ENCODE measurements at places on chromosomes 6 and 20.

DNA sequence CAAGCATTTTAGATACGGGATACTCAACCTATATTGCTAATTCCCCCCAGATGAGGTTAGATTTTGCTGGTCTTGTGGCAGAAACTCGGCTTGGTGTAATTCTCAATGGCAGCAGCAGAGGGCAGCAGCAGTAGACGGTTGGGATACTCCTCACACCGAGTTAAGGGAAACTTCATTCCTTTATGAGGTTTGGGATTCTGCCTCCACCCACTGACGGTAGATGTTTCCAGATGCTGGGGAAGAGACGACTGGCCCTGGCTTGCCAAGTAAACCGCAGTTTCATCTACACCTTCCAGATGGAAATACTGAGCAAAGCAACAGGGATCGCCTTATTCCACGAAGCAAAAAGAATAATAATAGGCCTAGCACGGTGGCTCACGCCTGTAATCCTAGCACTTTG lies 8.2 kb upstream of the TBC1D7 start:
- DNase-seq, result peak; percentile 91

GRCh38 chr6:112100561-112100960 lies 13.2 kb downstream of the FAM229B start:
- no peak for DNase-seq

GRCh38 chr6:125987026-125987617 lies 782 bp downstream of the TRMT11 start:
- no peak for DNase-seq

GRCh38 chr6:129667621-129668020 lies 42.4 kb downstream of the ARHGAP18 start:
- peak; percentile 42 for DNase-seq

DNA sequence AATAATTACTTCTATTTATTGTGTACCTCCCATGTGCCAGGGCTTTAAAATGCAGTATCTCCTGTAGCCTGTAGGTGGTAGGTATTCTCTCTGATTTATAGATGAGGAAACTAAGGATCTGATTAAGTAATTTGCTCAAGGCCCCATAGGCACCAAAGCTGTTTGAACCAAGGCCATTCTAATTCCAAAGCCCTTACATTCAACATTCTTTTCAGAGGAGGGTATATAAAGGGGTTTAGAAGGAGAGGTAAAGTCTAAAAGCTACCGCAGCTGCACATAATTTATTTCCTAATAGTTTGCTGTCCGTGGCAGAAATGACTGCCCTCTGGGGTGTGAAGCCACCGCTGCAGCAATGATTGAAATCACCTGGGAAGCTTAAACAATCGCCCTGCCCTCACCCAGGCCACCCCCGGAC lies 95.0 kb upstream of the FAM8A1 start:
- DNase-seq, result peak; percentile 20

GRCh38 chr6:139482287-139482686 lies 107.8 kb upstream of the CITED2 start:
- DNase-seq, result no peak

DNA sequence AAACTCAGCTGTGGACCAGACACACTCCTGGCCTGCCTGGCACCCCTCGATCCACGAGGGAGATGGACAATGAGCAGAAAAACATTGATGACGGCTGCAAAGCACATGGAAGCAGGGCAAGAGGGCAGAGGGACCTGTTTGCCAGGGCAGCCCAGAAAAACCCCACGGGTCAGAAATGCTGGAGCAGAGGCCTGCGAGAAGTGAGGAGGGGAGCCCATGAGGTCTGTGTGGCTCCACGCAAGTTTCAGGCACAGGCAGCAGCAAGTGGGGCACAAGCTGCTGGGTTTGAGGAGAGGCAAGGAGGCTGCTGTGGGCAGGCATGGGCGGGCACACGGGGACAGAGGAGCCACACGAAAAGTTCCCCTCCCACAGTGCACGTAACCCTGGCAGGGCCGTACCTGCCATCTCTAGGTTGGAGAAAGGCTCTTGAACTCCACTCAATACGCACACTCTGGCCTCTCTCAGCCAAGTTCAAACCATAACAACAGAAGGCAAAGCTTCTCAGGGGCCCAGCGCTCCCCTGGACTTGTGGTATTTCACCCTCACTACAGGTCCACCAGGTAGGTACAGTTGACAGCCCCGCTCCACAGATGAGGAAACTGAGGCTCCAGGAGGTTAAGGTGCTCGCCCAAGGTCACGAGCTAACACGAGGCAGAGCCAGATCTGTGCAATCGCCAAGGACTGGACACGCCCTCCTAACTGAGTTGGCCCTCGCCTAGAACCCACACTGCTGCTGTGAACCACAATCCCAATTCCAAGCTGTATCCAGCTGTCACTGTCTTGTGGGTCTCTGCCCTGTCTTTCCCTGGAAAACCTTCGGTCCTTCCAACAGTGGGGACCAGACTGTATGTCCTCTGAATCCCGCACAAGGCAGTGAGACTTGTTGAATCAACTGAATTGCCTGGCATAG lies 108.2 kb downstream of the NOL4L start:
- no peak for DNase-seq

- no peak for DNase-seq
Observed at GRCh38 chr20:2195614-2196013, 94.0 kb downstream of the STK35 start.

- DNase-seq, result no peak
Observed at GRCh38 chr20:10478205-10478604, 43.1 kb downstream of the SLX4IP start.

- DNase-seq, result no peak
Observed at GRCh38 chr6:21780141-21780540, 186.6 kb downstream of the SOX4 start.

GRCh38 chr6:37205997-37206340 lies 36.0 kb downstream of the PIM1 start:
- DNase-seq, result no peak

DNA sequence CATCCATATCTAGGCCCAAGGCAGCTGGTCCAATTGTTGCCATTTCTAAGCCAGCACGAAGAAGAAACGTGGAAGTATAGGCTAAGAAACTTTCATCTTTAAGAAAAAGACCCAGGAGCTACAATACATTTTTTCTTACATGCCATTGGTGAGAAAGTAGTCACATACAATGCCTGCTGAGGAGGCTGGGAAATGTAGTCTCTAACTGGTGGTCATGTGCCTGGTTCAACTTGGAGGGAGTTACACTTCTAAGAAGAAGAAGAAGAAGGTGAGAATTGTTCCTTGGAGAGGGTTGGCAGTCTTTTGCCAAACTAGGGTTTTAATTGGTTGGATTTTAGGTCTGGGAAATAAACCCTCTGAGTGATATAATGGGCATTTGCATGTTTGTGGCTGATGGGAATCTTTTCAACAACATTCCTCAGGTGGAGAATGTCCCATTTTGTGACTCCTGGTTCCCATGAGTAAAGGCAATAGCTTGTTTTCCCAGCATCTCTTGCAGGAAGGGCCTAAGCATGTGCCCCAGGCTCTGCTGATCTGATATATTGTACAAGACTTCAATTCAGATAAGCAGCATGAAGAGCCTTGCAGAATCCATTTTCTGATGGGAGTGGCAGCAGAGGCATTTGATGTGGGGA lies 47.0 kb upstream of the PREP start:
- peak; percentile 76 for DNase-seq

DNA sequence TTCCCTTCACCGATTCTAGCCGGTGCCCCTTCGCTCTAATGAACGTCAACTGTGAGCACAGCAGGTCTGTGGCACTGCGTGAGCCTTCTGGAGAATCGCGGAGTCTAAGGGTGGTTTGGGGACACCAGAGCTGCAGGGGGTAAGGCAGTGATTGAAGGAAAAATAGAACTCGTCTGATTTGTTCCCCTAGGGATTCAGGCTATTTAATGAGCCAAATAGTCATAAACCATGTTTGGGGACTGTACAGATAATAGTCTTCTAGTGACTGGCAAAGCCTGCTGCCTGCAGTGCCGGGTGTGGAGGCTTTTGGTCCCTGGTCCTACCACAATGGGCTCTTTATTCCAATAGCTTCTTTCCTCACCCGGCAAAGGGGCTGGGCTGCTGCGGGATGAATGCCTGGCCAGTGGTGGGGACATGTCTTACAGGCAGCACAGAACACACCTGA lies 11.1 kb upstream of the NTSR1 start:
- no peak for DNase-seq

GRCh38 chr6:157605484-157605883 lies 217.6 kb upstream of the SNX9 start:
- DNase-seq, result no peak

DNA sequence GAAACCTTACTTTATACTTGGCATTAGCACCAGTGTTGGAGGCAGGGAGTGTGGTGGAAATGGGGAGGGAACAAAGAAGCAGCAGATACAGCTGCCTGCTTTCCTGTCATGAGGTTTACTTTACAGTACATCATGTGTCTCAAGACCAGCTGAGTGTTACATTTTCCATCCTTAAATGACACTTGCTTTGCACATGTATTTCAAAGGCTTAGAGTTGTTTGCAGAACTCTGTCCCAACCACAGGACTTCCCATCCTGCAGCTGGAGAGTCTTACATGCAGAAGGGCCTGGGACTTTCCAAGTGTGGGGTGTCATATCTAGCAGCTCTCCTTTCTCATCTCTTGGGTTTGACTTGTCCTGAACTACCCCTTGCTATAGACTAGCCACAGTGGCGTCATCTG lies 395.9 kb downstream of the DHX35 start:
- no peak for DNase-seq

GRCh38 chr6:90534337-90535025 lies 52.4 kb downstream of the MAP3K7 start:
- no peak for DNase-seq

- DNase-seq, result peak; percentile 8
Observed at GRCh38 chr6:9647599-9647998, 767.3 kb downstream of the TFAP2A start.

- DNase-seq, result no peak
Observed at GRCh38 chr6:3617681-3618311, 133.7 kb downstream of the PXDC1 start.

GRCh38 chr6:42877695-42878094 lies 1.7 kb upstream of the RPL7L1 start:
- DNase-seq, result no peak

DNA sequence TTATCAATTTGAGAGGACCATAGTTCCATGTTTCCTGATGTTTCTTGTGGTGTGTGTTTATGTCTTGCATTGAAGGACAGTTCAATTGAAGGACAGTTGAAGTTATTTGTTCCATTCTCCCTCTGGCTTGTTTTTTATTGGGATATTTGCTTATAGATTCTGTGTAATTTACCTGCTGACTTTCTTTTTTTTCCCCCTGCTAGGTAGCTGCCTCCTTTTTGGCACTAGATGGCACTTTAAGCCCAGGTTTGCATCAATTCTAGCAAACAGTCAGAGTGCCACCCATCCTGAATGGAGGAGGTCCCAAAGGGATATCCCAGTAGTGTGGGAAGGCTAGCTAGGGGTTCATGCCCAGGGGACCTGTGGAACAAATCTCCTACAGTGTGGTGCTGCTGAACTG lies 78.1 kb downstream of the CFAP61 start:
- DNase-seq, result peak; percentile 4

DNA sequence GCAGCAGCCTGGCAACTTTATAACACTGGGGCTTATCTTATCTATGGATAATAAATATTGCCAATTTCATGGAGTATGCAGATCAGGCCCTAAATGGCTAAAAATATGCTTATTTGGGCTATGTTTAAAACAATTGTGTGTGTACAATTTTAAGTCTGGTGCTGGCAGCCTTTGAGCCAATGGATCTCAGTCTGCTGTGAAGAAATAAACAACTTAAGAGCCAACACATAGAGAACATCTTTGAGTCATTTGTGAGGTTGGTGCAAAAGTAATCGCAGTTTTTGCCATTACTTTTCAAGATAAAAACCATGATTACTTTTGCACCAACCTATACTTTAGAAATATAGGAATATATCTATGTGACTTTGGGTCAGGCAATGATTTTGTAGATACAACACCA lies 129.1 kb upstream of the CARMIL1 start:
- DNase-seq, result no peak

DNA sequence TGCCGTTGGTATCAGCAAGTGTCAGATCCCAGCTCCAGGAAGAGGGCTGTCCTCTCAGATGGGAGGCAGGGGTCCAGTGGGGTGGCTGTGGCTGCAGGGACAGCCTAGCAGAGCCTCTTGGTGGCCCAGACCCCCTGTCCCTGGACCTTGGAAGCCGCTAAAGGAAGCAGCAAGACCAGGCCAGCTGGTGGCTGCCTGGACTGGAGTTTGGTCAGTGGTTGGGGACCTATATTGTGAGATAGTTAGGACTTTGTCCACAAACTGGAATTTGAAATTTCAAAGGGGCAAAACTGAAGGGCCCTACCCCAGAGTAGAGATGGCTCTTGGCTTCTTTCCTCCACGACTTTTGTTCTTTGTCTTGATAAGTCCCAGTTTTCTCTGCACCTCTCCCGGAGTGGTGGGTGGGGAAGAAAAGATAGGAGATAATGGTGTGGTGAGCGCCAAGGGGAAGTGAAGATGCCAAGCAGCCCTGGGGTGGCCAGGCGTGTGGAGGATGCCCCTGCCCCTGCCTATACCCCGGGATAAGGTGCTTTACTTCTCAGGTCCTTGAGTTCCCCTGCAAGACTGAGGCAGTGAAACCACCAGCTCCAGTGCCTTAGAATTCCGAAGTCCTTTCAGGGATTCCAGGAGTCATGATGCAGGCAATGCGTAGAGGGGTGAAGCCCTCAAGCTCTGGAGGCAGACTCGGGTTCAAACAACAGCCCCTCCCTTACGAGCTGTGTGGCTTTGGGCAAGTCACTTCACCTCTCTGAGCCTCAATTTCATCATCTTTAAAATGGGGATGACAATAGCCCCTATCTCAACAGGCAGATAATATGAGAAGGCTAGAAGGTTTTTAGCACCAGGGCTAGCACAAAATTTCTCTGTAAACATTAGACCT lies 40.2 kb downstream of the HNF4A start:
- DNase-seq, result no peak

DNA sequence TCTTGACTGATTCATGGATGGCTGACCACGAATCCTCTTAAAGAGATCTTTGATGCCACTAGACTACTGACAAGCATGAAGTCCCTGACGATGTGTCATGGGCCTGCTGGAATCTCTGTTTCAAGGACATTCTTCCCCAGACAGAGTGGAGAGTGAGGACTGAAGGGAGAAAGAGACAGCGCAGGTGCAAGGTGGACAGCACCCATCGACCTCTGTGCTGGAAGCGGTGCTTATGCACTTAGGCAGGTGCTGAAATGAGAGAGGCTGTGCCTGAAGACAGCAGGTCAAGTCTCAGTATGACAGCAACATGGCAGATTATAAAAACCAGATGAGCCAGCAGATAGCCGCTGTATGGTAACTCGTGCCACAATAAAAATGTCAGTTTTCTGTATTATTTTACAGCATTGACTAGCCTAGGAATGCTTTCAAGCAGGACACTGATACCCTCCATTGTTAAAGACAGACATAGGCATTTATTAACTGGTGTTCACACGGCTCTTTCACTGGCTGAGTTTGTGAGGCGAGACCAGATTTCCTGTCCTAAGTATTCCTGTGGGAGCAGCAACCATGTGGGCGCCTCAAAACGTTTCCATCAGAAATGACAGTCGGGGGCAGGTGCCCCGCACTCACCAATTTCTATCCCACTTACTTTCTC lies 47.5 kb downstream of the FOXC1 start:
- no peak for DNase-seq

DNA sequence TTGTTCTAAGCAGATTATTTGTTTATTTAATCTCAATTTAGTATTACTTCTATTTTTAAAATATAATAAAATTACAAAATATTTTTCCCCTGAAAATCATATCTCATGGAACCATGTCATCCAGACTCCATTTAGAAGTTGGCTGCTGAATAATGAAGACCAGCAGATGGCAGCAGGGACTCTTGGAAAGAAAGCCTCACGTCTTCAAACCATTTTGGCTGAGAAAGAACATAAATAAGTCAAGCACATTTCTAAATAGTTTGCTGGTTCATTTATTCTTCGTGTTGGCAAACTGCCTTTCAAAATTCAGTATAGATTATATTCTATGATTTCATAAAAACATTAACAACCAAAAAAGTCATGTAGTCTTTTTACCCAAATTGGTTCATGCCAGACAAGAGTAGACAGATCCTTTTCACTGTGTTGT lies 71.7 kb downstream of the RCAN2 start:
- DNase-seq, result peak; percentile 76
